Activated T-cell treated with anti-CD3 and anti-CD28 coated beads, Interleukin-2, amount 50 U/mL, for 4 hours (primary cell): ENCODE measurements at places on chromosomes 1 and 21. TPM values are rescaled to one million over a fixed set of nuclear protein-coding genes. Genes with fewer than 3 reads are reported as not detected.

DNA sequence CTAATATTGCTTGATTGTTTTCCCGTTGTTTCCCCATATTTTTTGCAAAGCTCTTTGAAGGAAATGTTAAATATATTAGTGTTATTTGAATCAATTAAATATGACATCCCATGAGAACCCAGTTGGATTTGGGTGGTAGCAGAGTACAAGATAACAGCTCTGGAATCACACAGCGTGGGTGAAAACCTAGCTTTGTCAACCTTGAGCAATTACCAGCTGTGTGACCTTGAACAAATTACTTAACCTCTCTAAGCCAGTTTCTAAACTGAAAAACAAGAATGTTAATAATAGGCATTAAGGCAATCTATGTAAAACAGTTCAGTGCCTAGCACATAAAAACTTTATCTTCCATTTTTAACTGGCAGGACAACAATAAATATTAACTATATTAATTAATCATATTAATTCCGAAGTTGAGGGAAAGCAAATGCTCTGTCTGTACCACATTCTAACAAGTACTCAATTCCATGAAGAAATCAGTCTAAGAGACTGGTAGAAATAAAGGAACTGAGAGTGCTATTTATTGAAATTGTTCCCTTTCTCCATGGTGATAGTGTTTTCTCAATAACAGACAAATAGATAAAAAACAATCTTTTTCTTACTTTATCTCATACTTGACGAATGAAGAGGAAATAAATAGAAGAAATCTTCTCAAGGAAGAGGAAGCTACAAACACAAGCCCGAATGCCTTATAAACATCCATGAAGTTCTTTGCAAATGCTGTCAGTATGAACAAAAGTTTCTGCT is 27.0 kb downstream of the DNASE2B start:
- no peak for DNase-seq

The ADAM30 gene
- total RNA-seq, result not detected

The RASSF5 gene
- total RNA-seq, result 216 TPM

DNA sequence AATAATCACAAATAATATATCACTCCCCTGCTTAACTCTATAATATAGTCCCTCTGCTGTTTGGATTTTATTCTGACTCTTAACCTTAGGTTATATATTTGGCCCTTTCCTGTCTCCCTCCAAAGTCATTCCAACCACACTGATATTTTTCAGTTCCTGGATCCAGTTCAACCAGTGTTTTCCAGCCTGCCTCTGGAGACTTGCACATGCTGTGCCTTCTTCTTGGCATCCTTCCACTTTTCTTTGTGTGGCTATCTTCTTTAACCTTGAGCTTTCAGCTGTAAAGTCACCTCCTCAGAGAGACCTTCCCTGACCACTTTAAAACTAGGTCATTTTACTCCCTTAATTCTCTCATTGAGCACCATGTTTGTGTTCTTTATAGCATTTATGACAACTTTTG is 19.4 kb downstream of the CERS2 start:
- DNase-seq, result no peak
